ENCODE measurements at places on chromosomes 7 and 10. TPM values are rescaled to one million over a fixed set of nuclear protein-coding genes. Genes with fewer than 3 reads are reported as not detected.

The LIPJ gene
- total RNA-seq, result 0.12 TPM

The PTPN12 gene
- total RNA-seq, result 54.9 TPM

The ARL4A gene
- 34.8 TPM for total RNA-seq

The IL15RA gene
- 5.2 TPM for total RNA-seq

The TWIST1 gene
- total RNA-seq, result 0.64 TPM

The FIGNL1 gene
- total RNA-seq, result 15.9 TPM

The GNGT1 gene
- 0.08 TPM for total RNA-seq

The RBP3 gene
- total RNA-seq, result not detected

The ACSM6 gene
- total RNA-seq, result not detected

The CRYGN gene
- not detected for total RNA-seq
